Stimulated activated CD8-positive, alpha-beta memory T cell treated with anti-CD3 and anti-CD28 coated beads, Interleukin-4, amount 100 ng/mL, for 1 hour (primary cell): ENCODE measurements at places on chromosomes 12 and 14.

DNA sequence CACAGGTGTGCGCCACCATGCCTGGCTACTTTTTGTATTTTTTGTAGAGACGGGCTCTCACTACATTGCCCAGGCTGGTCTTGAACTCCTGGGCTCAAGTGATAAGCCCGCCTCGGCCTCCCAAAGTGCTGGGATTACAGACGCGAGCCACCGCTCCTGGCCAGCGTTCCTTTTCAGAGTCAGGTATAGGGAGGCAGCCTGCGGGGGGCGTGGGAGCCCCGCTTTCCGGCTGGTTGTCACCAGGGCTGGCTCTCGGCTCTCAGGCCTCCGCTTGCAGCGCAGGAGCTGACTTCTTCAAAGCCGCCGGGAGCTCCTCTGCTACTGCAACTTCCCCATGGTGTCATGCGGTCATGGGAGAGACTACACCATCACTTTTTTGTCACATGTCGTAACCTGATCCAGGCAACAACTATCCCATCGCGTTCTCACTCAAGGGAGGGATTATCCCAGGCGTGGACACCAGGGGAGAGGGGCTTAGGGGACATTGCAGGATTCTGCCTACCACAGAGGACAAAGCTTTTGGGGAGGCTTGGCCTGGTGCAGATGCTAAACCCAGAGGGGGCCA, 129.4 kb downstream of the SCARB1 start:
- no peak for DNase-seq

GRCh38 chr12:111314953-111315539, 53.8 kb downstream of the PHETA1 start:
- no peak for DNase-seq

GRCh38 chr12:66550626-66551025, 128.2 kb downstream of the GRIP1 start:
- no peak for DNase-seq

DNA sequence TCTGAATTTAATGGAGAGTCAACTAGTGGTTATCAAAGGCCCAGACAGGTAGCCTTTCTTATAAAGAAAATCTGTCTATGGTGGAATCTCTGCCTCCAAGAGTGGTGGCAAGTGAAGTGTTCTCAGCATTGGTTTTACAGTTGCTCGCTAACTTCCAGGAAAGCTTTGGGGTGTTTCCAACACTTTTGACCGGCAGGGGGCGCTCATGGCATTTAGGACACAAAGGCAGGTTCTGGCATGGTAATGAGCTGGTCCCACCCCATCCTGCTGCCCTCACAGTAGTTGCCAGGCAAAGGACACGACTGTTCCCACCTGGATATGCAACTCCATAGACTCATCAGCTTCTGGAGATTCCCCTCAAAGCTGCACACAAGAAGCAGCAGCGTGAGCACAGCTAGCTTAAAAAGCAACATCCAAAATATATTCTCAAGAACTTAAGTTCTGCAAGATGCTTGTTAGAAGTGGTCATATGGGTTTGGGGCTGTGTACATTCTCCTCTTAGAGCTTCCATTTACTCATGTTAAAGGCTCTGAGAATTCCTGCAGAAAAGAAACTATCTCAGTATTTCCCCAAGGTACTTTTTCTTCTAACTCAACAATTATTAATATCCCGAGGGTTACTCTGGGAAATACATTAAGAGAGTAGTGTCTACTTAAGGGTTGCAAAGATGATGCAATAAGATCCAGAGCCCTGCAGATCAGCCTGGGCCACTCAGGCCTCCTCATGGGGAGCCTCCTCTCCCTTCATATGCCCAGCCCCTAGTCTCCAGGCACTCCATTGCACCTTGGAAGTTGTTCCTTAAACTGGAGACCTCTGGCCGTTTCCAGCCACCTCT, 14.8 kb downstream of the PROX2 start:
- peak; percentile 99 for DNase-seq

- DNase-seq, result no peak
Measured at GRCh38 chr14:68076451-68076850, 256.9 kb downstream of the RAD51B start.

- peak; percentile 40 for DNase-seq
Measured at GRCh38 chr14:21846227-21846885, 172.7 kb upstream of the OR4E1 start.

GRCh38 chr12:68065687-68066086, 76.4 kb downstream of the IFNG-AS1 start:
- DNase-seq, result no peak

GRCh38 chr14:56115976-56116893, 2.0 kb upstream of the PELI2 start:
- no peak for DNase-seq

DNA sequence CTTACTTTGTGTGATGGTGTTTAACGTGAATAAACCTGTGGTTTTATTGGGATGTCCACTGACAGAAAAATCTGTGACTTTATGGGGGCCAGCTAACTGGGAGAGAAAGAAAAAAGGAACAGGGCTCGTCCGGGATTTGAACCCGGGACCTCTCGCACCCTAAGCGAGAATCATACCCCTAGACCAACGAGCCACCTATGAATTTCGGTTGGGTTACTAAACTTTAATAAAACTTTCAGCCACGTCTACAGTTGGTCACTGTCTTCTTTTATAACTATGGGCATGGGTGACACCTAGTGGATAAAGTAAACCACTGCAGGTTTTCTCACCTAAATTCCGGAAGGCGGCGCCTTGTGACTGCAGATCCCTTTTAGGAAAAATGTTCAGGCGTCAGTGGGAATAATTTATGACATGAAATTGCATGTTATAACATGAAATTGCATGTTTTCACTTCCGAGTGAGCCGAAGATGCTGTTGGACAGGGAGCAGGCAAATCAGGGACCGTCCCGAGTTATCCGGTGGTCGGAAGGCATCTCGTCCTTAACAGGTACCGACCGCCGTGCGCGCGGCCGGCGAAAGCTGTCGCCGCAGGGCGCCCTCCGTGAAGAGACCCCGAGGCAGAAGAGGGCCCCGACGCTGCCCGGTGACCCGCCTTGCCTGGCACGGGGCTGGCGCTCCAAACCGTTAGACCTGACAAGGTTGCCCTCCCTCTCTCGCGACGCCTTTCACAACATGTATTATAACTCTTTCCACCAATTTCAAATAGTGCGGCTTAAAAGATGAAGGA, 18.2 kb upstream of the RNASE12 start:
- no peak for DNase-seq

DNA sequence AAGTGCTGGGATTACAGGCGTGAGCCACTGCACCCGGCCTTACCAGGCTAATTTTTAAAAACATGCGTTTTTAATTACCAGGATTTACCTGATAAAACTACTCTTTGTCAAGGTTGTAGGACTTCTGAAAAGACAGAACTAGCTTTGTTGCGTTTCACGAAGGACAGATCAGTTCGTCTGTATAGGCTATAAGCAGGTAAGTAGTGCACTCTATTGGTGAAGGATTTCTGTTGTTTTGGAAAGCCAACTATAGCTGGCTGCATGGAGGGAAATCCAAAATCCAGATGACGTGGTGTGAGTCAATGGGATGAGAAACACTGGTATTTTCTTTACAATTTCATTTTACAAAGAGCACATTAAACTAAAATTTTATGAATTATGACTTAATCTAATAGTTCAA, 14.6 kb downstream of the GNPNAT1 start:
- no peak for DNase-seq
